ENCODE measurements at places on chromosomes 16 and 17.

DNA sequence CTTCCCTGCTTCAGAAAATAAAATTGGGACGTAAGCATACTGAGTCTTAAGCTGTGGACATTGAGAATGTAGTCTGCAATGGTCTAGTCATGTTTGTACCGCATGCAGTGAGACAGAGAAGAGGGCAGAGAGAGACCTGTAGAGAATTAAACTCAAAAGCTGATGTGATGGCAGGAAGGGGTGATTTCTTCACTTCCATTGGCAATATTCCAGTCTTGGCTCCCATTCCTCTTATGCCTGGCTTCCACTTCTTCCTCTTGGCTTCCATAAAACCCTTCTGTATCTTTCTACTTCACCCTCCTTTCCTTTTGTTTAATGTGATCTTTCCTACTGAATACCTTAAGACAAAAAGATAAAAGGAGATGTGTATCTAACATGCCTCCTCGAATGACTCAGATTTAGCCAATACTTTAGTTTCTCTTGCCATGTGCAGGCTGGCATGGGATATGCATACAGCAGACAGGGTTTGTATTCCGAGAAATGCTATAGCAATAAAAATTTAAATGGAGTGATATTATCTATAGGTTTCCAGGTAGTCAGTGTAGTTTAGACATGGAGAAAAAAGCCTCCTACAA, 423.1 kb upstream of the DYNLRB2 start:
- DNase-seq, result no peak

DNA sequence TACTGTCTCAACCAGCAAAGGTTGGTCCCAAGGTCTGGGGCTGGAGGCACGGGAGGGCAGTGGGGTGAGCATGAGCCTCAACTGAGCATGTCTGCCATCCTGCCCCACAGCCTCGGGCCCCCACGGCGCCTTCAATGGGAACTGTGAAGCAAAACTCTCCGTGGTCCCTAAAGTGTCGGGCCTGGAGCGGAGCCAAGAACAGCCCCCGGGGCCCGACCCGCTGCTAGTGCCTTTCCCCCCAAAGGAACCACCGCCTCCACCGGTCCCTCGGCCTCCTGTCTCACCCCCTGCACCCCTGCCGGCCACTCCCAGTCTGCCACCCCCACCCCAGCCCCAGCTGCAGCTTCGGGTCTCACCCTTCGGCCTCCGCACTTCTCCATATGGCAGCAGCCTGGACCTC, 4.2 kb downstream of the FBRS start:
- DNase-seq, result no peak

DNA sequence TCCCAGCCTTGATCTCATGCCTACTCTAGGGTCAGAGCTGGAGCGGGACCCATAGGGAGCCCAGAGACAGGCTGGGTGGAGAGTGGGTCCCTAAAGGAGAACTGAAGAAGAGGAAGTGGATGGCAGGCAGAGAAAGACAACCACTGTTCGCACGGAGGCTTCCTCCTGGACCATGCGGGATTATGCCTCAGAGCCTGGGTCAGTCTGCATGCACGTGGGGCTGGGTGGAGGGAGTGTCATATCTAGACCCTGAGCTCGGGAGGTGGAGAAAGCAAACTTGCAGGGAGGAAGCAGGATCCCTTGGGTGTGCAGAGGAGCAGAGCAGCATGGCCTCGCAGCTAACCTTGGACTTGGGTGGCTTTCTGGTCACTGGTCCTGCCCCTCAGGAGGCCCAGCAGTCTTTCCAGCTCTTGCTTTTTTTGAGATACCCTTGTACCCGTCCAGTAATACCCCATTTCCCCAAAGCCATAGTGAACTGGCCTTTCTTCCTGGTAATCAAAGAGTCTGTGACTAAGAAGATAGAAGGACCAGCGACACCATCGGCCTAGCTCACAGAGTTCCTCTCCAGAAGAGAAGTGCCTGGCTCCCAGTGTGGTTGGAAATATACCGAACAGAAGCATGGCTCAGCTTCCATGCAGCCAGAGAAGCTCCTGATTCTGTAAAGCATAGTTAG, 344.2 kb downstream of the CPPED1 start:
- no peak for DNase-seq

GRCh38 chr17:45293413-45294211, 23.2 kb downstream of the MAP3K14 start:
- peak; percentile 92 for DNase-seq

- DNase-seq, result peak; percentile 5
These were observed 22.7 kb upstream of the CD300E start for GRCh38 chr17:74646231-74646630.

DNA sequence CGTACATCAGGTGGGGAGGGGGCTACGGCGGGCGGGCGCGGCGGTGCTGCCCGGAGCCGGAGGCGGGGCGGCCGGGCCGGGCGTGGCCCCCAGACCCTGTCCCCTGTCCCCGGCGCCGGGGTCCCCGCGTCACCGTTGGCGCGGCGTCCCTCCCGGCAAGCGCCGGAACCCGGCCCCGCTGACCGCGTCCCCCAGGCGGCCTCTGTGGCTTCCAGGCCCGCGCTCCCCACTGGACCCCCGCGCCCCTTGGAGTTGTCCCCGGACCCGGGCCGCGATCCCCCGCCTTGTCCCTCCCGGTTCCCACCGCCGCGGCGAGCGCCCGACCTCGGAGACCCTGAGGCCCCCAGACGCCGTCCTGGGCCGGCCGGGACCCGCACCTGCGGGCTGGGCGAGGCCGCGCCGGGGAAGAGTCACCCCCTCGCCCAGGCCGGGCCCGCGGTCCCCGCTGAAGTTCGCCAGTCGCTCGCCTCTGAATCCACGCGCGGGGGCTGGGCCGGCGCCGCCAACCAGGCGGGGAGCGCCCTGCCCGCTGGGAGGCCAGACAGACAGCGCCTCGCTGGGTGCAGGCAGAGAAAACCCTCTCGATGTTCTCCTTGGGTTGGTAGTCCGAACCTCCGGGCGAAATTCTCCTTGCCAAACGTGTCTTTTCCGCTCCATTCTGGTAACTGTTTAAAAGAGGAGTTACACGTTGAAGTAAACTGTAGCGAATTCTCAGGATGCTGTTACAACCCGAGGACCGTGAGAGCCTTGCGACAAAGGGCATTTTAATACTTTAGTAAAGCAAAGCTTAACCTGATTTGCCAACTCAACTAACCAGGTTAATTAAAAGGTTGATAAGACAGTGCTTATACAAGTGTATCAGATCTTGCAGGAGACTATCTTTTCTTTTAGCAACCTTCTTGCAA, 761 bp downstream of the GAN start:
- peak; percentile 69 for DNase-seq

GRCh38 chr16:63982110-63982509, 1139.8 kb downstream of the CDH11 start:
- DNase-seq, result no peak

DNA sequence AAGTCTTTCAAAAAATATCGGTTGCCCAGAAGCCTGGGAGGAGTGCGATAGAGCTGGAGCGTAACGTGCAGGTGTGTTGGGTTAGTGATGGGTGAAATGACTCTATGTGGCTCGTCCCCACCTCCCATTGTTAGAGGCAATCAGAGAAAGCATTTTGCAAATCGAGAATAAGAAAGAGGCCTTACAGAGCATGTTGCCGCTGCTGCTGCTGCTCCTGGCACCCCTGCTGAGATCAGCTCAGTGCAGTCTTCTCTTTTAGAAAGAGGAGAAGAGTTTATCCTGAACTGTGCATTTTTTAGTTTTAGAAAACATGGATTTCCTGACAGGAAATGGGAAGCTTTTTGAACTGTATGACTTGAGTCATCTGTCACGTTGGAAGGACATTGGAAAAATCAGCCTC, 774.5 kb upstream of the RBFOX1 start:
- no peak for DNase-seq

DNA sequence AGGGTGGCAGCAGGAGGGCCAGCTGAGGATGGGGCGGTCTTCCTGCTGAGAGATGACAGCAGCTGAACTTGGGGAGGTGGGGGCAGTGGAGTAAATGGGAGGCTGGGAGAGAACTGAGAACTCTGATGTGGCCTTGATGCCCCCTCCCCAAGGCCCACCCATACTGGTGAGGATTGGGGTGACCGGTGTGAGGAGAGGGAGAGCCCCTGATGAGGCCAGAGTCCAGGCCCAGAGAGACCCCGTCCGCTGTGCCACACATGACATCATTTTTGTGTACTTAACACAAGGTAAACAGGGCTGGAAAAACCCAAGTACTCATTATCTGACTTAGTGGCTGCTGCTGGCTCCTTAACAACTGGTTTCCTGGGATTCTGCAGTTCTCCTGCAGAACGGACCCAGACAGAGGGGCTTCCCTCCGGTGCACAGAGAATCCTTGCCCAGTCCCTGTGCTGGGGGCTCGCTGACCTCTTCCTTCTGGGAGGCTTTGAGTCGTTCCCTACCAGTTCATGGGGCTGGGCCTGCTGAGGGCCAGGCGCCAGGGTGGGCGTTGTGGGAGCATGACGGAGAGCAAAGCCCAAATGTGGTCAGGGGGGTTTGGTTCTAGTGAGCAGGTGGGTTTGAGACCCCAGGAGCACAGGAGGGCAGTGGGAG, 207.6 kb downstream of the RAB11FIP4 start:
- DNase-seq, result no peak

DNA sequence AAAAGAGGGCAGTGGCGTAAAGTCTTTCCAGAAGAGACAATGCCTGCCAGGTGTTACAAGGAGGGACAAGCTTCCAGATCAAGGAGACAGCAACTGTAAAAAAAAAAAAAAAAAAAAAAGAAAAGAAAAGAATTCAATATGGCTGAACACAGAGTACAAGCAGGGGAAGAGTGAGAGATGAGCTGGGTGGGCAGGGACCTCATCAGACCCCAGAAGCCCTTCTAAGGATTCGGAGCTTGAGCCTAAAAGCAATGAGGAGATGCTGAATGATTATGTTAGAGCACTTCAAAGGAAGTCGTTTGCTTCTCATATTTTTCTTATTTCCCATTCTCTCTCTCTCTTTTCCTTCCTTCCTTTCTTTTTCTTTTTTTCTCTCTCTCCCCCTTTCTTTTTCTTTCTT, 103.0 kb downstream of the YPEL2 start:
- DNase-seq, result no peak

DNA sequence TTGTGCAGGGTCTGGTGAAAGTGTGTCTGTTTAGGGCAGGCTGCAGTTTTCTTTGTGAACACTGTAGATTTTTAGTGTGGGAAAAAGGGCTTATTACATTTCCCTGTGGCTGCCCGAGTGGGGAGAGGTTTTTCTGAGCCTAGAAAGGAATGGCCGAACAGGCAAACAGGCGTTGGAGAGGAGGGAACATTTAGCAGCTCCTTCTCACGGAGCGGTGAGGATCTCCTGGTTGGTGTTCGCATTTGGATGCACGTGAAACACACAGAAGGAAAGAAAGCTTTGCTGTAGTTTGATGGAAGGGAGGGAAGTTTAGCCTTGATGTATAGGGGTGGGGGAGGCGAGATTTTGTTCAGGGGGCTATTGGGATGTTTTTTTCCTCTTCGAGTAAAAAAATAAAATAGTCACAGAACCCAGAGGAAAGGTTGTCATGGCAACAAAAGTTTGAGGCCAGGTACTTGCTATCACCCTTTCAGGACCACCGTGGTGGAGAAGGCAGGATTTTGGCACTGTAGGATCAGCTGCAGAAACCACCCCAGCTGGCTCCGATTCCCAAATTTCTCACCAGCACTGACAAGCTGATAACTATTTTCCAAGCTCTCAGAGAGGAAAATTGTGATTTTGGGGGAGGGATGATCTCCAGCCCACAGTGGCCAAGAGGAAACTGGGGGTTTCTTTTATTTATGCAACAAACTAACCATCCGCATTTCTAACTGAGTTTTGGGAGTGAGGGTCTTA, 3.5 kb downstream of the GSG1L start:
- no peak for DNase-seq

GRCh38 chr16:50815382-50815781, 73.5 kb downstream of the CYLD start:
- DNase-seq, result no peak

DNA sequence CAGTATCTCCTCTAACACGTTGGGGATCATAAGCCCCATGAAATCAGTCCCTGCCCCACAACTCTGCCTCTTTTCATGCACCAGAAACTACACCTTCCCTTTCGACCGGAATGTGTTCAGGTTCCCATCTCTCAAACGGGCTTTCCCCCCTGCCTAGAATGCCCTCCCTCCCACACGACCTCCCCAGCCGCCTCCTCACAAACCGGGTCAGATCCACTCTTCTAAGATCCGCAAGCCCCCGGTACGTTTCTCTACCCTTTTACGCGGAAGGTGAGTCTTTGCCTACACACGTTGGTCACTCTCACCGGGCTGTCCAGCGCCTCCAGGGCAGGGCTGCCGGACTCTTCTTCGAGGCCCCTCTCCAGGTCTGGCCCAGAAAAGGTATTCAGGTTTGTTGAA, 708 bp downstream of the DHX33 start:
- no peak for DNase-seq

DNA sequence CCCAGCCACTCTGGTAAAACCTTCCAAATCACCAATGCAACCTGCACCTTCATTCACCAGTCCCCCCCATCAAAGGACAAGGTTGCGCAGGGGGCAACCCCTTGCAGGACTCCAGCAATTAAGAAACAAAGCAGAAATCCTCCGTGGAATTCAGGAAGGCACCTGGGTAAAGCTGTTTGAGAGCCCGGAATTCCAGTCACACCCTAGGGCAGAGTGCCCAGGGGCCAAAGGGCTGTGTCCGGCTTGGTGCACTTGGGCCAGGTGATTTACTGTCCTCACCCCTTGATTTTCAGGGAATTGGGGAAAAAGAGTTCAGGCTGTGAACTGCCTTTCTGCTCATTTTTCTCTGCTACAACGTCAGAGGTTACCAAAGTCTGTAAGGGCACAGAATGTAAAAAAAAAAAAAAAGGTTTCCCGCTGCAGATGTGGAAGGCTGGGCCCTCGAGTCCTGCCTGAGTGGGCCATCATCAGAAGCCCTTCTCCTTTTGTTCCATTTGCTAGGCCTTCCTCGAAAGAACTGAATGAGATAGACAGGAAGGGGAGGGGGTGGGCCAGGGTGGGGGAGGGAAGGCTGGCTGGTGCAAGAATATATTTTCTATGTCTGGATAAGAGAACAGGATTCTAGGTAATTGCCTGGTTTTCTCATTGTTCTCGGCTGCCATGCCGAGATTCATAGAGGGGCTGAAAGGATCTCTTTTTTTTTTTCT, 266.5 kb upstream of the PSMD7 start:
- no peak for DNase-seq

GRCh38 chr16:30893744-30894539, at the start of gene BCL7C:
TSS of gene BCL7C (minus strand) at chr16:30894077. CDS start at chr16:30893944, 133 bp downstream.
- peak; percentile 82 for DNase-seq

GRCh38 chr17:12081720-12082119, 61.0 kb downstream of the MAP2K4 start:
- DNase-seq, result no peak
